ENCODE measurements at places on chromosomes 4 and X. TPM values are rescaled to one million over a fixed set of nuclear protein-coding genes. Genes with fewer than 3 reads are reported as not detected.
A peak's percentile ranks its signal among the peaks of the same experiment; 100 is the strongest.

The SYTL4 gene
- 4.6 TPM for total RNA-seq

The ENAM gene
- not detected for total RNA-seq

The HTN1 gene
- total RNA-seq: not detected

DNA sequence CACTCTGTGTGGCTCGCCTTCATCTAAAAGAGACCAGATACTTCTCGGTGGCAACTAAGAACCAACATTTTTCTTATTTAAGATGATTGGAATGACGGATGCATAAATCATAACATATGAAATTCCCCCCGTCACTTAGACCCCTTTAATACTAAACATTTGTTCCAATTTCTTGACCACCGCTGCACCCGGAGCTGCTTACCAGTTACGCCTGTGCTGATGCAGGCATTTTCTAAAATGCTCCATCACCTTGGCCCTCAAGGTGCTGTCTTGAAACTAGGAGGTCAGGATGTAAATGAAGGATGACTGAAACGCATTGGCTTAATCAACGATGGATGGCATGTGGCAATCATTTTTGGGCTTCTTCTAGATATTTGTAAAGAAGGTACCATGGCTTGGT, 130.0 kb downstream of the CPZ start:
- no peak for DNase-seq

GRCh38 chr4:205097-205756, 80.9 kb downstream of the ZNF718 start:
- DNase-seq: no peak

GRCh38 chr4:123325241-123325681, 71.3 kb upstream of the SPRY1 start:
- DNase-seq: no peak

DNA sequence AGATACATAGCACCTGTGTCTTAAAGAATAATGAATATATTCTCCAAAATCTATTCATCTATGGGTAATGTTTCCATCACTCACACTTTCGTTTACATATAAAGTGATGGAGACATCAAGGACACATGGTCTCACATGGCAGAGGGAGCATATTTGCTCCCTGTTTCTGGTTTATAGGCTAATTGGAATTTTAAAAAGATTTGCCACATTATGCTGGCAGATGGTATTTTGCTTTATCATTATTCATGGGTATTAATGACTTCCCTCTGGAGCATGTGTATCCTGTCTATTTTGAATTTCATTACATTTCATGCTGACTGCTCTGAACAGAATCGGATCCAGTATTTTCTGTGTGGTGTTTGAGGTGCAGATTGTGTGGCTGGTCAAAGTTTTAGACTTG, 79.0 kb downstream of the PDGFRA start:
- no peak for DNase-seq

- no peak for DNase-seq
Measured at GRCh38 chrX:30217465-30217864, 2.1 kb downstream of the MAGEB2 start.

The DRD5 gene
- total RNA-seq: not detected

GRCh38 chr4:101259876-101260275, 87.5 kb downstream of the PPP3CA start:
- peak; percentile 61 for DNase-seq

- DNase-seq: peak; percentile 66
Measured at GRCh38 chrX:96372313-96373046, 312.2 kb upstream of the DIAPH2 start.

DNA sequence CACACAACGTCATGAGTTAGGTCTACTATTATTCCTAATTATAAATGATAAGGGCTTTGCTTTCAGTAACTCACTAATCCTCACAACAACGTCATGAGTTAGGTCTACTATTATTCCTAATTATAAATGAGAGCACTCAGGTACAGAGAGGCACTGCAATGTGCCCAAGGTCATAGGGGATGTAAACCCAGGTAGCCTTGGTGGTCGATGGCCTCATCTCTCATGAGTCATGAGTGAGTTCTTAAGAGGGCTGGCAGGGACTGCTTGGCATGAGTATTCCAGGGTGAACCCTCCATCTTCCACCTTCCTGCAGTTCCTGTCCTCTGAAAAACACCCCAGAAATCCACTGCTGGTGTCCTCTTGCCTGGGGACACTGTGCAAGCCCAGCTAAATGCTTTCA, 317.1 kb downstream of the STK32B start:
- DNase-seq: no peak

DNA sequence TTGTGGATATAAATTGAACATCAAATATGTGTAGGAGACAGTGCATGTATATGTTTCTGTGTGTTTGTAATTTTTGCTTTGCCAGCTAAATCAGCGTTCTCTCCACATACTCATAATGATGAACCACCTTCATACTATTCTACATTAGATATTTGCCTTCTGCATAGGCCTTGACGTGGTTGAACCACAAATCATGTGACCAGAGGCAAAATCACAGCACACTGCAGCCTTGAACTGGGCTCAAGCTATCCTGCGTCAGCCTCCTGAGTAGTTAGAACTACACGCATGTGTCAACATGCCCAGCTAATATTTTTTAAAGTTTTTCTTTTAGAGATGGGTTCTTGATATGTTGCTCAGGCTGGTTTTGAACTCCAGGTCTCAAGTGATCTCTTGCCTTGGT, 9.5 kb downstream of the UBQLN2 start:
- no peak for DNase-seq

- peak; percentile 87 for DNase-seq
Measured at GRCh38 chr4:138875891-138876608, 139.5 kb upstream of the NOCT start.

The MAGEA11 gene
- not detected for total RNA-seq

DNA sequence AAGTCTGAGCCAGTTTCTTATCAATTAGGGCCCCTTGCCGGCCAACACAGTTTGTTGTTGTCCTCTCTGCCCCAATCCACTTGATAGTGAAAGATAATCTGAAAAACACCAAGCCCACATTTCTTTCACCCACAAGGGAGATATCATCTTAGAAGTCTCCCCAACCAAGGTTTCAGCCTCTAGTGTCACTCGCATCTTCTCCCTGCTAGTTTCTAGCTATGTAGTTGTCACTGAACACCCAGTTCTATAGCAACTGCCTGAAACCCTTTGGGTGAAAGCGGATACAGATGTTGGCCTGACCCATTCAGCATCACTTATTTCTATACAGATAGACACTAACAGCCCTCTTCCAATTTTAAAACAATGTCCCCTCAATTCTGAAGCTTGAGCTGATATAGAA, 116.3 kb downstream of the BMP15 start:
- DNase-seq: no peak

GRCh38 chrX:10756441-10756840, 136.1 kb upstream of the MID1 start:
- DNase-seq: peak; percentile 85

DNA sequence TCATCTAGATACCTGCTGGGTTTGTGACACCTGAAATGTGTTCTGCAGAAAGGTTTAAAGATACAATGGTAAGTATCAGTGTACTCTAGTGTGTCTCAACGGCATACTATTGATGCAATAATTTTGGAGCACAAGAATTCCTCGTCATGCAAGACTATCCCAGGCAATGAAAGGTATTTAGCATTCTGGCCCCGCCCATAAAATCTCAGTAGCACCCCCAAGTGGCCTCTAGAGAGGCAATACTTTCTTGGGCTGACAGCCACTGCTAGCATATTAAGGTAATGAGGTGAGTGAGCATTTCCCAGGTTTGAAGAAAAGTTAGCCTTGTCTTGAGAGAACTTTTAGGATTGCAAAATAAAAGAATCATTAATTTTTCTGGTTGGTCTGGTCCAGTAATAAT, 24.0 kb downstream of the TAB3 start:
- DNase-seq: peak; percentile 3

- DNase-seq: no peak
Measured at GRCh38 chr4:174867903-174868302, 38.9 kb upstream of the GLRA3 start.

The TCP11X2 gene
- total RNA-seq: not detected

DNA sequence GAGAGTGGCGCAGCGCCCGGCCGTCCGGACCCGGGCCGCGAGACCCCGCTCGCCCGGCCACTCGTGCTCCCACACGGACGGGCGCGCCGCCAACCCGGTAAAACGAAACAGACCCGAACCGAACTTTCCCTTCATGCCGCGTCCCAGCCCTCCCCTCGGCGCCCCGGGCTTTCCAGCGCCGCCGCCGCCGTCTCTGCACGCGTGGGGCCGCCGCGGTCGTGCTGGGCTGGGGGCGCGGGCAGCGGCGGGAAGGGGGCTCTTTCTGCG, 222 bp downstream of the SMAD1 start:
- no peak for DNase-seq

- DNase-seq: no peak
Measured at GRCh38 chrX:9456250-9457074, 8.4 kb upstream of the TBL1X start.

GRCh38 chrX:80765220-80765625, 44.5 kb downstream of the BRWD3 start:
- peak; percentile 64 for DNase-seq

The CYTL1 gene
- total RNA-seq: not detected

DNA sequence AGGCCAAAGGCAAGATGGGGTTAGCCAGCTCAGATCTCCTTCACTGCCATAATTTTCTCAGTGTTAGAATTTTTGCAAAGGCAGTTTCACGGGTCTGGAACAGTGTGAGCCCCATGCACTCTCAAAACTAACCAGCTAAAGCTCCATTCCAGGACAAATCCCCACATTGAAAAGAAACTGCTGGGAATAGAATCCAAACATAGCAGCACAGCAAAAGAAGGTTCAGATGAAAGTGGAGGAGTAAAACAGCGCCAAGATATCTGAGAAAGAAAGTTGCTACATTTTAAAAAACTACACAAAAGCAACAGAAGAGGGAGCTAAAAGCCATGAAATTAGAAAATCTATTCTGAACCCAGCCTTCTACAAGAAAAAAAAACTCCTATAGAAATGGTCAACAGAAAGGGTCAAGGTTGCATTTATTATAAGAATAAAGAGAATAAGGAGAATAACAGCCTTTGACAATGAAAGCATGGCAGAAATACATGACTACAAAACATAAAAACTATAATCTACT, 39.6 kb upstream of the SLC7A3 start:
- DNase-seq: peak; percentile 47

DNA sequence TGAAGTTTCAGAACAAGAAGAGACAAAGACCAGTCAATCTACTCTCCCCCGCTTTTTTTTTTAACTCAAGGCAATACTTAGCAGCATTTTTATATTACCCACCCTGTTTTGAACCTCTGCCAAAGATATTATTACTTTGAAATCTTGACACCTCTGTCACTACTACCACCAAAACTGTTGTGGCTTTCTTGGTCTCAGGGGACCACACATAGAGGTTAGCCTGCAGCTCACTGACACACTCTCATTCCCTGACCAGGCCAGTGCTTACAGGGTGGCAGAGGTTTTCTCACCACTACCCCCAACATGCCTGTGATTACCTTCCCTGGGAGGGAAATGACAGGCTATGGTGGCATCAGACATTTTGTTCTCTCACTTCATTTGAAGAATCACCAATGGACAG, 137.4 kb upstream of the STIM2 start:
- no peak for DNase-seq

- DNase-seq: no peak
Measured at GRCh38 chr4:4913628-4914027, 54.2 kb downstream of the MSX1 start.

- DNase-seq: peak; percentile 38
Measured at GRCh38 chrX:68163441-68163840, 269.9 kb downstream of the OPHN1 start.

The EMD gene
- total RNA-seq: 39.7 TPM

- no peak for DNase-seq
Measured at GRCh38 chr4:182221987-182222386, 21.2 kb upstream of the TENM3 start.

DNA sequence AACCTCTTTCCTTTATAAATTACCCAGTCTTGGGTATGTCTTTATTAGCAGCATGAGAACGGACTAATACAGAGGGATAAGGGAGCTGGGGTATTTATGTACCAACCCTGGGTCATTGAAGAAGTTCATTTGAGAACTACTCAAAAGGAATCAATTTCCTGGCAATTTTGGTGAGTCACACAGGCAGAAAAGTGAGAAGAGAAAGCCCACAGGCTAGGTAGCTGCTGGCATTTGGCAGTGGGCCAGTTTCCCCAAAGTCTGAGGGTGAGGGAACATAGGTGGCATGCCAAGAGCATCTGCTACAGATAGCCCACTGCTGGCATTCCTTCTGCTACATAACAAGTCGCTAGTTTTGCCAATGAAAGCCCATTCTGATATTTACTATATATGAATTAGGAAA, 411.2 kb downstream of the MID1IP1 start:
- DNase-seq: no peak

- no peak for DNase-seq
Measured at GRCh38 chr4:79455216-79455615, 47.2 kb upstream of the GK2 start.

- peak; percentile 26 for DNase-seq
Measured at GRCh38 chrX:34893741-34894140, 48.9 kb upstream of the FAM47B start.

GRCh38 chrX:109889289-109890006, 113.5 kb upstream of the TMEM164 start:
- peak; percentile 52 for DNase-seq
